ENCODE measurements at places on chromosomes 2 and 18.

DNA sequence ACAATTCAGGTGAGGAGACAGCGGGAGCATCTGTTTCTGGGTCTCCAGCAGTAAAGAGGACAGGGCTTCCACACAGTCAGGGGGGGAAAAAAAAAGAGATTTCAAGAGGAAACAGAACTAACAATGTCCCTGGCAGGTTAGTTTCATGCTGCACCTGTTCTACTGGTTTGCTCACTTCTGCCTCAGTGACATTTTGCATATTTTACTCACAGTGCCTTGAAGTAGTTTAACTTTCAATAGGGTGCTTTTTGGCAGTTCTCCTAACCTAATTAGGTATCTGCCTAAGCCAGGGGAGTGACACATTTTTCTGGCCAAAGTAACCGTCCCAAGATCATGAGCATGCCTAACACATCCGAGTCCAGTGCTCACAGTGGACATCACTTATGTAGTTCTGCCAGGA is 109.0 kb upstream of the ALK start:
- no peak for DNase-seq

- no peak for DNase-seq
Observed at GRCh38 chr18:25724121-25724520, 366.3 kb downstream of the SS18 start.

DNA sequence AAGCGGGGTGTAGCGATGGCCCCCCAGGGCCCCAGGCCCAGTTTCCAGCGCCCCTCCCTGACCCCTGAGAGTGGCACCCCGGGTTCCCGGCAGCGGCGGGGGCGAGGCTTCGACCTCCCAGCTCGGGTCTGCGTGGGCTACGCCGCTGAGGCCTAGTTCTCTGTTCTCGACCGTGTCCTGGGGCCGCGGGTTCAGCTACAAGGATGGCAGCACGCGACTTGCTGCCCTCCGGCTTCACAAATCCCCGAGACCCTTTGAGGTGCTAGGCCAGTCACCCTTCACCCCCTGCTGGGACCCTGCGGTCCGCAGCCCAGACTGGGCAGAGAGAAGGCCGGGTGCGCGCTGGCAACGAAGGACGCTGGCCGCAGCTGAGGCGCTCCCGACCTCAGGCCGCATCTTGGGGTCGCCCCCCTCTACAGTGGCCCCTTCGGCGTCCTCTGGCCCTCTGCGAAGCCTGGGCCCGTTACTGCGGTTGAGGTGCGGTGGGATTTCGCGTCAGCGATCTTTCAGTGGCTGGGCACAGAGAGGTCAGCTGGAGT is 1.2 kb downstream of the OTX1 start:
- no peak for DNase-seq

GRCh38 chr18:26708806-26709716 is 156.4 kb downstream of the AQP4 start:
- DNase-seq = no peak

DNA sequence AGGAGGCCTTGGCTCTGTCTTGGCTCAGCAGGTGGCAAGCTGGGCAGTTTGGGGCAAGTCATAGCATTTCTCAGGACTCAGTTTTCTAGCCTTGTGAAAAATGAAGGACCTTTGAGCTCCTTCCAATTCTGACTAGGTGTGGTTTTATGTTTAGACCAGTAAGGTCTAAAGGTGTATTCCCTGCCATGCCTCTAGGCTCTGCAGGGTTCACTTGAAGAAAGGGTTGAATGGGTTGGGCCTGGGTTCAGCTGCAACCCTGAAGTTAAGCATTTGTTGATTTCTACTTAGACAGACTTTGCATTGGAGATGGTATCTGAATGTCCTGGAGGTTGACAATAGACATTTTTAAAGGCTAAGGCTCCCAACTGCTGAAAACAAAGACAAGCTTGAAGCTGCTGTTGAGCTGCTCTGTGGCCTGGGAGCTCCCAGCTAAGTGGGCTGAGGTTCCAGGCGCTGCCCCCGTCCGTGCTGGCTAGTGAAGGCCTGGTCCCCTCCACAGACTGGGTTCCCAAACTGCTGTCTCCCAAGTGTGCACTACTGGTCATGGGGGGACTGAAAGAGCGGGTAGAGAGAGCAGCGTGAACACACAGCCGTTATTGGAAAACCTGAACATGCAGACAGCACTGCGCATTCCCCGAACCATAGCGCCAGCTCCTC is 100.7 kb upstream of the SMAD7 start:
- no peak for DNase-seq

- no peak for DNase-seq
Observed at GRCh38 chr2:14632133-14632936, at the start of gene LRATD1. LRATD1 (plus strand) TSS chr2:14632717; CDS start chr2:14633980, 1,263 bp downstream.

GRCh38 chr2:203534621-203535077 is 452 bp downstream of the RAPH1 start:
- peak; percentile 18 for DNase-seq

DNA sequence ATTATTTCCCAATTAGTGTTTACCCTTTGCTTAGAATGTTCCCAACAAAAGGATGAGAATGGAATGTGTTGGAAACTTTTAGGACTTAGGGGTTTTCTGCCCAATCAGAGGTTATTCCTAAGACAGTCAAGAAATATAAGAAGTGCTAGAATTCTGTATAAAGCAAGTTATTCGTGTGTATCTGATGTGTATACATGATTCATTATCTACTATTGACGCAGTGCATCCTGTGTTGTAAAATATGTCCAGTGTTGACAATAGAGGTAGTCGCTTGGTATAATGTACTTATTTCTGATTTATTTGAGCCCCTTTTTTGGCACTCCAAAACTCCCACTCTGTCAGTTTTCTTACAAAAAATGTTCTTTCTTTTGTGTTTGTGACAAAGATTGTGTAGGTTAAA is 881 bp downstream of the PIKFYVE start:
- no peak for DNase-seq

DNA sequence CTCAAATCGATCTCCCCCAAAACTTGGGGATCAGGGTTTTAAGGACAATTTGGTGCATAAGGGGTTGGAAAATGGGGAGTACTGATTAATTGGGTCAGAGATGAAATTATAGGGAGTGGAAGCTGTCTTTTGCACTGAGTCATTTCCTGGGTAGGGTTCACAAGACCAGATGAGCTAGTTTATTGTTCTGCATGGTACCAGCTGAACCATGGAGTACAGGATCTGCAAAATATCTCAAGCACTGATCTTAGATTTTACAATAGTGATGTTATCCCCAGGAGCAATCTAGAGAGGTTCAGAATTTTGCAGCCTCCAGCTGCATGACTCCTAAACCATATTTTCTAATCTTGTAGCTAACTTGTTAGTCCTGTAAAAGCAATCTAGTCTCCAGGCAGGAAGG is 73.1 kb downstream of the CPO start:
- DNase-seq = no peak

DNA sequence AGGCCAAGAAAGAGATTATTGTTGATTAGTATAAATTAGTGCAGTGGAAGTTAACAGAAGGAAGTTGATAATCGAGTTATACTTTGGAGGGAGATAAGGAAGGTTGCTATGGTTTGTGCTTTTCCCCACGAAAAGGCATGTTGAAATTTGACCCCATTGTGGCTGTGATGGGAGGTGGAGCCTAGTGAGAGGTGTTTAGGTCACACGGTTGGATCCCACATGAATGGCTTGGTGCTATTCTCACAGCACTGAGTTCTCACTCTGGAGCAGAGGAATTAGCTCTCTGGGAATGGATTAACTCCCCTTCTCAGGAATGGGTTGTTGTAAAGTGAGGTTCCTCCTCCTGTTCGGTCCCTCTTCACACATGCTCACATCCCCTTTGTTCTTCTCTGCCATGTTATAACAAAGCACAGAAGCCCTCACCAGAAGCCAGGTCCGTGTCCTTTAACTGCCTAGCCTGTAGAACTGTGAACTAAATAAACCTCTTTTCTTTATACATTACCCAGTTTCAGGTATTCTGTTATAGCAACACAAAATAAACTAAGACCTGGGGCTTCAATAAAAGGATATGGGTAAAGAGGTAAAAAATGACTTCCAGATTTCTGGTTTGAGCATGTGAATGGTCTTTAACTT is 21.9 kb downstream of the PIGN start:
- DNase-seq = no peak

DNA sequence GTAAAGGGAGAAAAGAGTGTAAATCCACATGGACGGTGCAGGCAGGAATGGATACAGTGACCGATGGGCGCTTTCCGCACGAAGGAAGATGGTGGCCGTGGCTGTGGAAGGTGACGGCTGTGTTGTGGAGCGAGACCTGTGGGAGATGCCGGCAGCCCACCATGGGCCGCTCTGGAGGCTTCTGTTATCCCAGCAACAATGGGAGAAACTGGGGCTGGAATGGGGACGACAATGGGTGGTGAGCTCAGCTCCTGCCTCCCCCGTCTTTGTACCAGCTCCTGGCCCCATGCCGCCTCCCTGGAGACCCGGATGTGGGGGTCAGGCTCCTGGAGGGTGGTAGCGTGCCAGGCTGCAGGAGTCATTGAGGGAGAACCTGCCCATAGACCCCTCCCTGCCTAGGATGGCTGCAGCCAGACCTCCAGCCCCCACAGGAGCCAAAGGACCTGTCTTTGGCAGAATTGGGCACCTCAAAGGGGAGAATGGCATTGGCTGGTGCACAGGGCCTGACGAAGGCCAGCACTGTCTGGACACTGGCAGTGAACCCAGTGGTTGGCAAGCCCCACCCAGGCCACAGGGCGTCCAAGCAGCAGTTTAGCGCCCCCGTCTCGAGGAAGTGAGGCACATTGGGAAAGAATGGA is 72.6 kb downstream of the SLC66A2 start:
- no peak for DNase-seq
